ENCODE measurements at places on chromosomes 5 and 9.

GRCh38 chr5:179269781-179270543, 75.3 kb downstream of the ADAMTS2 start:
- DNase-seq = no peak

DNA sequence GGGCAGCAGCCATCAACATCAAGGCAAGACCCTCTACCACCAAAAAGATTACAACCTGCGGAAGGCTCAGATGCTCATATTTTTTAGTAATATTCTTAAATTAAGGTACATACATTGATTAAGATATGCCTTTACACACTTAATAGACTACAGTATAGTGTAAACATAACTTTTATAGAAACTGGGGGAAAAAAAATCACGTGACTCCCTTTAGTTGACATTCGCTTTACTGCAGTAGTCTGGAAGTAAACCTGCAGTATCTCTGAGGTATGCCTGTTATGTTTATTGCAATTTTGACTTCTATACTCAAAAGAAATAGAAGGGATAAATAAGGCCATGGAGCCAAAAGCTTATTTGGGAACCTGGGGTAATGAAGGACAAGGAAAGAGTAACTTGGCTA, 15.1 kb upstream of the GCNT4 start:
- DNase-seq = no peak

DNA sequence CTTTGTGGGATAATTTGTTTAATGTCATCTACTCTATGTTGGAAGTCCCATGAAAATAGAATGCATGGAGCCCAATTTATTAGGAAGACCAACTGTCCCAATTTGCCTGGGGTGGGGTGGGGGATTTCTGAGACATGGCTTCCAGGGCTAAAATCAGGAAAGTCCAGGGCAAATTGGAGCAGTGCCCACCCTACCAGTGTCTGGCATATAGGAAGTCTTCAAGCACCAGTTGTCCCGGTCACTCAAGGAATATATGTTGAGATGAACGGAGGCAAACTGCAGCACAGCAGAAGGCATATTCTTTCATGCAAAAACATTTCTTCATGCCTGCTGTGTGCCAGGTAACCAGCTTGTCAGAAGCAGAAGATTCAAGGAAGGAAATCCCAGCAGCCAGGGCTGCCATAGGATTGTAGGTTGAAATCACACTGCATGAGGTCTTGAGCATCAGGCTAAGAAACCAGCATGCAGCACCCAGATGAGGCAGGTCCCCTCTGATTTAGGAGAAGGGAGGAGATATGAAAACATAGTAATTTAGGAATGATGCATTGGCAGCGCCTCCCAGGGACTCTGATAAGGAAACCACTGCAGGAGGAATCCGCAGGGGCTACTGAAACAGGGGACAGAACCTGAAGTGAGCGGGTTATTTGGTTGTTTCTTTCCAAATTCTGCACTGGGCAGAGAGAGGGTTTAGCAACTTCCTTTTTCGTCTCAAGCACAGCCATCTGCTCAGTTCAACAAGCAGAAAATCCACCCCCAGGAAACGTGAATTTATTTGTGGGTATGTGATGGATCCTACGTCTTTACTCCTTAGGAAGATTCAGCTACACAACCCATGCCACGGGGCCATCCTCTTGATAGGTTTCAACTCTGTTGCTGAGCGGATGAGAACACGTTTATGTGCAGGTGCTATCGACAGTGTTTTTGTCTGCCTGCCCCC, 112.6 kb upstream of the CPEB4 start:
- DNase-seq = no peak

GRCh38 chr9:93577078-93577974, 942 bp downstream of the PHF2 start:
- DNase-seq = no peak

DNA sequence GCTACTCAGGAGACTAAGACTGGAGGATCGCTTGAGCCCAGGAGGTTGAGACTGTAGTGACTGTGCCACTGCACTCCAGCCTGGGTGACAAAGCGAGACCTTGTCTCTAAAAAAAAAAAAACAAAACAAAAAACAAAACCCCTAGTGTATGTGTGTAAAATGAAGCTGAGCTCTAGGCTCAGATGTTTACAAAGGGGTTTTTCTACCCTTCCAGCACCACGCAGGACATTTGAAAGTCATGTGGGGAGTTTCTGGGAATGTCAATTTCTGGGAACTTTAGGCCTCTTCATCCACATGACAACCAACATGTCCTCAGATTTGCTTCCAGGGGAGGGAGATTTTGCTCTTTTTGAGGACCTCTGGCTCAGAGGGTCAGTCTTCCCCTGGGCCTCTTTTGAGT, 42.4 kb upstream of the AIF1L start:
- DNase-seq = no peak

DNA sequence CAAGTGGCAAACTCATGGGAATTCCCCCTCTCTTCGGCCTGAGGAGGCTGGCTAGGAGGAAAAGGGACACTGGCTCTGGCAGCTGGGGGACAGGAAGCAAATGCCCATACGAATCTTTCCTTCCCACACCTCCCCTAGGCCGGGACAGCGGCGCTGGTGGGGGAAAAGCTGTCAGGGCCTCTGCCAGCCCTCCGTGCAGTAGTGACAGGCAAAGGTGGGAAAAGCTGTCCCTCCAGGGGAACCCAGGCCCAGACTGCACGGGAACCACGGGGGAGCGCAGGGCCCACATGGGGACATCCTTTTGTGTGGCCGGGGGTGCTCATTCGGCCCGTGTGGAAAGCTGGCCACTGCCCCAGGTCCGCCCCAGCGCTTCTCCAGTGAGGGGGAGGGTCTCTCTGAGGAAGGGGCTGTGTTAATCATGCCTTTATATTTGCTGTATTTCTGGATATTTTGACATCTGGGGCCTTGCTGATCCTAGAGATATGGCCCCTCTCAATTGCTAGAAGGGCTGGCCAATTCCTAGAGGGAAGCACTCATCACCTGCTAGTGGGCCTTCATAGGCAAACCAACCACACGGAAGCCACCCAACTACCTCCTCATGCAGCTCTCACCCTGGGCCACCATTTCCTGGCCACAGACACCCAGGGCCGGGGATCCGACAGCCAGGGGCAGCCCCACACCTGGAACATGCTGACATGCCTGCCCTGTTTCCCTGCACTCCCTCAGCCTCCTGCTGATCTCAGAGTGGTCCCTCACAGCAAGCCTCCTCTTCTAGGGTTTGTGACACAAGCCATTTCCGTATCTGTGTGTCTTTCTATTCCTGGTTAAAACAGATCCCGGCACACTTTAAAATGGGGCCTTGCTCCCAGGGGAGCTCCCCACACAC, 138.8 kb downstream of the ROR2 start:
- no peak for DNase-seq

- no peak for DNase-seq
Observed at GRCh38 chr9:26812217-26812616, 80.4 kb downstream of the CAAP1 start.

DNA sequence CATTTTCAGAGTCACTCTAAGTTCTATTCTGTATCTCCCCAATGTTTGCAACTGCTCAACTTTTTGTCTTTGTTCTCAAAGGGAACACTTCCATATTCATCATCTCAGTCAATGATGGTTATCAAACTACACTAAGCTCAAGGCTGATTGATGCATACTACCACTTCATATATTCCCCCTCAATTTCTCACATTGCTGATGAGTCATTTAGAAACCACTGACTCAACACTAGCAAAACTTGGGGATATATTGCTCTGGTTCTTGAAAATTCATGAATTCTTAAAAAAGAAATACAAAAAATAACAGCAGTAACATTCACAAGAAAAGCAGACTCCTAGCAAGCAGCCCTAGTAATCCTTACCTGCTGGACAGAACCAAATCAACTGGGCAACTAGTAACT, 52.2 kb downstream of the ABHD17B start:
- DNase-seq = no peak

- DNase-seq = no peak
Observed at GRCh38 chr9:106621313-106622163, 241.4 kb upstream of the ZNF462 start.

DNA sequence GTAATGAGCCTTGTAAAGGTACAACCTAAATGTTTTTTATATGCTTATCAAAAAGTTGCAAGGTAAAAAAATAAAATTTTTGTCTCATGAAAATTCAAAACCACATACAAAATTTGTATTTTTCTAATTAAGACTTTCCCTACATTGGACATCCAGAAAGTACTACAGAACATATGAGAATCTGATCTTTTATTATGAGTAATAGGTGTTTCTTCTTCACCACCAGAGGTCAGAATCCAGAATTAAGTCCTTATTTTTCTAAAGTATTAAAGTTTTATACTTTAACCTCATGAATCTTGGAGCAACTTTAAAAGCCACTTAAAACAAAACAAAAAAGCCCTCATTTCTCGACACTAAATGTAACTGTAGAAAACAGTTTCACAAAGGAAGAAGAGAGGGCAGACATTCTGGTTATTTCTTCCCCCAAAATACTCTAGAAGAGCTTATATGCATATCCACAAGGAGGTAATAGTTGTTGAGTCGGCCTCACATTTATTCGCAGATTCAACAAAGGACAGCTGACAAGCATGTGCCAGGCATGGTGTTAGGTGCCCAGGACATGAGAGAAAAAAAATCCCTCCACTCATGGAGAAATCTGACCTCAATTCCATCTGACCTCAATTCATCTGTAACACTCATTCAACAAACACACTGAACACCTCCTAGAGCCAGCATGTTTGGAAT, 69.3 kb downstream of the MLLT3 start:
- DNase-seq = no peak

All from activated CD4-positive, alpha-beta T cell treated with anti-CD3 and anti-CD28 coated beads for 48 hours (primary cell).